ENCODE measurements at places on chromosomes 7 and 10.

- DNase-seq = no peak
Measured at GRCh38 chr10:22042557-22043326, 39.2 kb upstream of the DNAJC1 start.

DNA sequence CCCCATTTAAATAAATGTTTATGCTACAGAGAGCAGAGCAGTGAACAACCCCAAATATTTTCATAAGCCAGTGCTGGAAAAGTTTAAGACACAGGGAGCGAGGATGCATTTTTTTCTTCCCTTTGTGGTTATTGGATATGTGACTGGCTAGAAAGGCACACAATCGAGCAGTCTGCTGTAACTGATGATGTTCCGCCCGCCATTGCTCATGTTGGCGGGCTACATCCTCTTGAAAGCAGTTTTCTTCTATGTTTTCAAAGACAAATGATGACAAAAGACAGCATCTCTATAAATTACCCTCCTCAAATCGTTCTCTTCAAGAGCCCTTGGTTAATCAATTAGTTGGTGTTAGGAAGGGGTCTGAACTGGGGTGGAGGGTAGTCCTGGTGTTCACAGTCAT, 269.8 kb downstream of the SKAP2 start:
- DNase-seq = no peak

- no peak for DNase-seq
Measured at GRCh38 chr7:85095806-85096205, 91.0 kb downstream of the SEMA3D start.

GRCh38 chr7:131527456-131527855, 29.0 kb downstream of the PODXL start:
- DNase-seq = no peak

DNA sequence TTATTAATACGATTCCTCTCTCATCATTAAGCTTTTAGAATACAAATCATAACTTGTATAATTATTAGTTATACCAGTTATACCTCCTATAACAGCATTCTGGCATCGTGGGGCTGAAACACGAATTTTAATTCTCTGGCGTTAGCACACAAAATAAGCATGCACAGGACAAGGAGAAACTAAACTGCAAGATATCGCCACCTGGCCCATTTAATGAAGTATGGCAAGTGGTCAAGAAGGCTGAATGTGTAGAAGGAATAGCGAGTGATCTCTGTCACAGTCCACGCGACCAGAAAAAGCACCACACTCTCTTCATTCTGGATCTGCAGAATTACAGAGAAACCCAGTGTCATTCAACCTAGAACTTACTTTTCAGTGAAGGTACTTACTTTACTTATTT, 18.1 kb downstream of the HACD1 start:
- DNase-seq = no peak

DNA sequence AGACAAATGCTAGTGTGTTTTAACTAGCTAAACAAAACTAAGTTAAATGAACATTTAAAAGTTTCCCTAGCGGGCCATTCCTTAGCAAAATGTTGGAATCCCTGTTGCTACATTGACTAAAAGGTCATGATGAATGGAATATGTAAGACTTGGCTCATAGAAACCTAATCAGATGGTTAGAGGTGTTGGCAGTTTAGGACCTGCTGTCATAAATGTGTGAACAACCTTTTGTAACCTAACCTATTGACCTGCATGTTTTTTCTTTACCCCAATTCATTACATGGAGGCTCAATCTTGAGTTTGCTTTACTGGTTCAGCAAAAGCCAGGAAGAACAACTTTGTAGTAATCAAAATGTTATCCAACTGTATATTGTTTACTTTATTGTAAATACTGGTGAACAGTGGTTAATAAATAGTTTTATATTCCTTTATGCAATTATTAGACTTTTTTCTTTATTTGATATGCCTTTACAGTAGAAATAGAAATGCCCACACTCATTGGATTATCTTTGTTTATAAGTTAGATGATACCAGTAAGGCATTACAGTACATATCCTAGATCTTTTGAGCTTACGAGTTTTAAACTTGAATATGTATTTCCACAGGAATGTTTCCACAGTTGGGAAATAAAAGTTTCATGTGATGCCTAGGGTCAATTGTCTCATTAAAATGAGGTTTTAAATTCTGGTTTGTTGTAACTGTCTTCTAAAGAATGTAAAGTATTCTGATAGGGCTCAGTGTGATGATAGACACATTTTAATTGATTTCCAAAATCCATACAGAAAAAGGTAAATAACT, 11.6 kb downstream of the CBX3 start:
- DNase-seq = no peak

DNA sequence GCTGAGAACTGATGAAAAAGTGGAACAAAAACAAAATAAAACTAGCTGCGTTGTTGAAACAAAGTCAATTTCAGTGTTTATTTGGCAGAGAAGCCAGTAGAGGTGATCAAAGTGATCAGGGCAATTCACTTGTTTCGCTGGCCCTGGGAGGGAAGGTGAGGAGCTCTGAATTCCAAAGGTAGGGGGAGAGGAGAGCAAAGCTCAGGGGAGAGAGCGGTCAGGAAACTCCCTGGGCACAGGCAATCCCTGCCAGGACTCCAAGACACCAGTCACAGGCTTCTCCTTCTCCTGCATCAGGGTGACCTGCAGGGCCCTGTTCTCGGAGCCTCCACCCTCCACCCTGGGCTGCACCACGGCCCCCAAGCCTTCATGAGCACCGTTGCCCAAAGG, 6.8 kb upstream of the KIAA1217 start:
- no peak for DNase-seq

DNA sequence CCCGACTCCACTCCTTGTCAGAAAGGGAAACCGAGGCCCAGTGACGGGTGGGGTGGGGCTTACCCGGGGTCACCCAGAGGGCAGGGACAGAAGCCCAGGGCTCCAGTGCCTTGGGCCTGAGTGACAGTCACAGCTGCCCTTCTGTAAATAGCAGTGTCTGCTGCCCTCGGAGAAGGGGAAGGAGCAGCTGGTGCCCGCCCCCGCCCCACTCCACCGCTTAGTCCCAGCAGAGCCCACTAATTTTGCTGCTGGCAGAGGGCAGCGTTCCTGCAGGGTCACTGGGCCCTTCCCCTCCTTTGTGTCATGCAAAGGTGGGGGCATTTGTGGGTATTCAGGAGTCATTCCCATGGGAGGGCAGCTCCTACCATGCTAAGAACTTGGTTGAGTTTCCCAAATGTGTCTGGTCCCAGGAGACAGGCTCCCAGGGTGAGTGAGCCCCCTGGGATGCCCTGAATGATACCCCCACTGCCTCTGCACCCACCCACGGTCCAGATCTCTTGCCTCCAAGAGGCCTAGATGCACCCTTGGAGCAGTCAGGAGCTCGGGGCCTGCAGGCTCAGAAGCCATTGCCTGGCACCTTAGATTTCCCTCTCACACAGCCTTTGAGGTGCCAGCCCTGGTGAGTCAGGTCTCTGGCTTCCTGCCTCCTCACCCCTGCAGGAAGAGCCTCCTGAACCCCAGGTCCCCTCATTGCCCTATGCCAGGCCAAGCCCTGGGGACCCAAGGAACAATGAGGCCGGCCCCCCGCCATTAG, 17.2 kb downstream of the SH2B2 start:
- DNase-seq = no peak

- DNase-seq = no peak
Measured at GRCh38 chr7:50509459-50509858, 55.7 kb downstream of the DDC start.

GRCh38 chr7:112512451-112513210, 31.8 kb downstream of the LSMEM1 start:
- no peak for DNase-seq

- DNase-seq = no peak
Measured at GRCh38 chr7:111082351-111082750, 8.6 kb upstream of the LRRN3 start.

GRCh38 chr7:145902123-145902522, 214.5 kb upstream of the CNTNAP2 start:
- no peak for DNase-seq

GRCh38 chr7:40315277-40315676, 180.5 kb downstream of the SUGCT start:
- no peak for DNase-seq

DNA sequence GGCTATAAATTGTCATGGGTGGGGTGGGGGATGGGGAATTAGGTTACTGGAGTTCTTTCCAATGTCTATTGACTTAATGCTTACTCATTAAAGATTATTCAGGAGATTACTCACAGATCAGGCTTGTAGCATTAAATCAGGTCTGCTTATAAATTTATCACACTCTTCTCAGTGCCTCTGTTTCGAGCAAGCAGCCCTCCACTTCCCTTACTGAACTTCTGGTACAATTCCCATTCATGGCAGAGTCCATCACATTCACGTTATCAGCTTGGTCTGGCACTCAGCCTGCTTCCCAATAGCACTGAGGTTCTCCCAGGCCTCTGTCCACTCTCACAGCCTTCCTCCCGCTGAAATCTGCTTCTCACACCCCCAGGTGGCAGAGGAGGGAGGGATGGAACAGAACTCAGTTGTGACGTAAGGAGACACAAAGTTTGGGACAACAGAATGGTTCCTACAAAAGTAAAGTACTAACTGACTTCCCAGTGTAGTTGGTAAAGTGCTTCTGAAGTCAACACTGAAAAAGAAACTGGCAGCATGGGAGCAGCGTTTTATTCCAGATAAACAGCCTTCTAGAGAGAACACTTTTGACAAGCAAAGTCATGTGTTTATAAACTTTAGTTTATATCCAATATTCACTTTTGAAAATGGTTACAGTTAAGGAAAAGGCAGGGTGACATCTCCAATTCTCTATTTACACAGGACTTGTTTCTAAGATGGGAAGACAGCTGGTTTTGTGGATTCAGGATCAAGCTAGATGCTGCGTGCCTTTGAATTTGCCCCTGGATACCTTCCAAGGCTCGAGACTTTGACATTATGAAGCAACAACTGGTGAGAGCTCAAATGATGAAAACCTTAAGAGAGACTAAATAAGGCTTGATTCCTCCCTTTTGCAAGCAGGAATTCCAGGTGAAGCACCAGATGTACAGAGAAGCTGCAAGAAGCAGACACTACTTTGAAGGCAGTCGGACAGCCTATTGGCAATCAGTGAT, 81.4 kb downstream of the ATXN7L1 start:
- no peak for DNase-seq

DNA sequence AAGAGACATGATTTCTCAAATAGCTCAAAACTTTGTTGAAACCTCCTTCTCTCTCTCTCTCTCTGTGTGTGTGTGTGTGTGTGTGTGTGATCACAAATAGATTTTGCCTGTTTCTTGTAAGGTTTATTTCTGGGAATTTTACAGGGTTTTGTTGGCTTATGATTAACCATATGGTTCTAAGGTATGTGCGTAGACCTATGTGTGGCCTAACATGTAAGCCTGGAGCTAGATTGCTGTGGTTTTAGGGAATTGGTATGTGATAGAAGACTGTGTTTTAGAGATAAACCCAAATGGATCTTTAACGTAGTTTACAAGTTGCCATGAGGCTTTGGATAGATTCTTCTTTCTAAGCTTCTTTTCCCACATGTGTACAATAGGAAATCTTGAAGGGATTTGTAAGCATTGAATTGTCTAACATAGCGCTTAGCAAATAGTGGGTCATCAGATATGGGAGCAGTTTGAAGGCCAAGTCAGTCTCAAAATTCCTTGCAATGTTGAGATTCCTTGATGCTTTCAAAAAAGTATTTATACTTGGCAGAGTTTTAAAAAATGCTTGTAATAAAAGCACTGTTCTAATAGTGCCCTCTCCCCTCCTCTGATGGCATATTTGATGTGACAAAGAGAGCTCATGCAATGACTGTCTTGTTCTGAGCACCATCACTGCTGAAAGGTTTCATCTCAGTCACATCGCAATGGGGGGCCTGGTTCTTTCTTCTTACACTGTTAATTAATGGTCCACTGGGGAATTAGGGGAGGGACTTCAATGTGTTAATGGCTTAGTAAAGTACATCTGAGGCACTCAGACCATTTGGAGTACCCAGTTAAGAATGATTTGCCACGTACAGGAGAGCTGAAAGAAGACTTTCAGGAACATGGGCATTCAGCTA, 118.2 kb downstream of the SNX10 start:
- DNase-seq = no peak

DNA sequence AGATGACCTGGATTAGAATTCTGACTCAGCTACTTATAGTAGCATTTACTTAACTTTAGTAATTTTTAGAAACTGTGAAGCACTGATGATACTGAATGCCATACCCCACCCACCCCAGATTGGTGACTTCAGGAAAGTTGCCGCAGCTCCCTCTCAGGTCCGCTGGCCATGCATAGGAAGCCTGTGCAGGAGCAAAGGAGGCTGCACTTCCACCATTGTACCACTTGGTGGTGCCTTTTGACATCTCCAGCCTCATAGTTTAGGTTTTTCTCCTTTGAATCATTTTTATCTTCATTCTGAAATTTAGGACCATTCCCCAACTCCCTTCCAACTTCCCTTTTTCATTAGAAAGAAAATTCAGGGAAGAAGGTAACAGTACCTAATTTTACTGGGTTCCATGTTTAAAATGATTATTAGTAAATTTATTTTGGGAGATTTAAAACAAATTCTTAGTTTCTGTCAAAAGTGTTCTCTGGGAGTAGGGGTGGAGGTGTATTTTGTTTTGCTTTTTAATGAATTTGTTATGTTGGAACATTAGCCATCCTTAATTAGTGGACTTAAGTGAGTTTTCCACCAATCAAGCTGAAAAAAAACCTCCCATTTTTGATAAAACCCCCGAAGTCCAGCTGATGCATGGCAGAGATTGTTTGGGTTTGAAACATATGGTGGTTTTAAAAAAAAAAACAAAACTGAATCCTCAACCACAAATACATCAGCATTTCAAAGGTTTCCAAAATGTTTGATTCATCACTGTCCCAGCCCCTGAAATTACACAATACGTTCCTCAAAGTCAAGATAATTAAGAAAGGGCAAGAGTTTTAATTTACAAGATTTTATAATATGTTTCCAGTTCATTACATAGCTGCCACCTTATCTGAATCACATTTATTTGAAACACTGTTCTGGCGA, 109.6 kb downstream of the WNT2 start:
- DNase-seq = peak; percentile 55

- DNase-seq = peak; percentile 16
Measured at GRCh38 chr10:62728479-62728878, 76.0 kb upstream of the ADO start.

- peak; percentile 7 for DNase-seq
Measured at GRCh38 chr10:78937800-78938694, 130.7 kb upstream of the ZMIZ1 start.

GRCh38 chr7:91043186-91043585, 221.0 kb upstream of the FZD1 start:
- DNase-seq = no peak

- DNase-seq = no peak
Measured at GRCh38 chr7:95126053-95126709, 198.2 kb downstream of the PON1 start.
